ENCODE measurements at places on chromosomes 12 and 14.
A peak's percentile ranks its signal among the peaks of the same experiment; 100 is the strongest.

GRCh38 chr14:83196236-83196635, 1662.6 kb upstream of the SEL1L start:
- DNase-seq: no peak

GRCh38 chr12:24839268-24839791, 109.6 kb downstream of the BCAT1 start:
- peak; percentile 64 for DNase-seq

- DNase-seq: no peak
These were observed 111.5 kb downstream of the PAX9 start for GRCh38 chr14:36773136-36773540.

DNA sequence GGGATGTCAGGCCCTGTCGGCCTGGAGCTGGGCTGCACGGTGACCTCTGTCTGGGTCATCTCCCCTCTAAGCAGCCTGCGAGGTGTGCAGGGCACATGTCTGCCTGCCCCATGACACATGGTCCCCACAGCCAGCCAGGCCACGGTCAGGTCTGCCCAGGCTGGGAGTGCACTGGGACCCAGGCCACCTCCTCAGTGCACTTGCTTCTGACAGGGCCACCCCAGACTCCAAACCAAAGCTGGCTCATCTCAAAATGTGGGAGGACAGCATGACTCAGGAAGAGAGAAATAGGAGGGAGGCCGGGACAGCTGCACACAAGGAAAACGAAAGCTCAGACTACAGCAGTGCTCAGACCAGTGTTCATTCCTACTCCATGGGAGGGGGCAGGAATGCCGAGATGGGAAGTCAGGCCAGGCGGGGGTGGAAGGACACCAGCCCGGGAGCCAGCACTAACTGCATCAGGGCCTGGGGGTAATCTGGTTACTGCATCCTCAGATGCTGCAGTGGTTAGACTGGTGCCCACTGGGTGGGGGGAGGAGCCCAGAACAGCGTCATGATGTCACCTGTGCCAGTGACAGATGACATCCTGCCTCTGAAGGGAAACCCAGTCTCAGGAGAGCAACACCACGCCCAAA, 4.0 kb downstream of the P2RX2 start:
- peak; percentile 66 for DNase-seq

DNA sequence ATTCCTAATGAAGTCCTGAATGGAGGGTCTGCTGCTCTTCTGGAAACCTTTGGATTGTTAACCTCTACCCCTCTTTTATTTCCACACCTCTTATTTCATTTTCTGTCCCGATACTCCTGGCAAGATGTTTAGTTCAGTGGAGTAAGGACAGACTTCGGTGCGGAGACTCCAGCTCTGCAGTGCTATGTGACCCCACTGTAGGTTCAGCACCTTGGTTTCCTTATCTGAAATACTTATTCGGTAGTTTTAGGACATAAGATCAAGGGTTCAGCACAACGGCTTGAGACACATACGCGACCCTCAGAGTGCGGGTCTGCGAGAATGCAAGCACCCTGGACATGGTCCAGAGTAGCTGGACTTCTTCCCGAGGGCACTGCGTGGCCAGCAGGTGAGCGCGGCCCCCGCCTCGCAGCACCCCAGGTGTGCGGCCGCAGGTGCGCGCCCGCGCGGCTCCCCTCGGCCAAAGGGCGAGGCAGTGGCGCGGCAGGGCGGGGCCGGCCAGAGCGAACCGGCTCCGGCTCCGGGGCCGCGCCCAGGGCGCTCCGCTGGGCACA, 465 bp upstream of the FGD4 start:
- no peak for DNase-seq

Data from skeletal muscle cell (primary cell).